Activated CD8-positive, alpha-beta T cell treated with anti-CD3 and anti-CD28 coated beads for 36 hours (primary cell): ENCODE measurements at places on chromosomes 2 and 18. TPM values are rescaled to one million over a fixed set of nuclear protein-coding genes. Genes with fewer than 3 reads are reported as not detected.

NTSR2 gene
- total RNA-seq = not detected

VAMP8 gene
- 84.5 TPM for total RNA-seq

EGR4 gene
- 0.11 TPM for total RNA-seq

DUSP19 gene
- 2.3 TPM for total RNA-seq

KCNS3 gene
- not detected for total RNA-seq

TLX2 gene
- not detected for total RNA-seq

DOCK10 gene
- 198 TPM for total RNA-seq

SLC9A4 gene
- 0.07 TPM for total RNA-seq

GPC1 gene
- total RNA-seq = 0.83 TPM

PTPN4 gene
- total RNA-seq = 34.4 TPM

GRCh38 chr2:157283468-157283867, 26.0 kb downstream of the GALNT5 start:
- H3K4me1 ChIP-seq = no peaks in the 10 kb centered on the region
- no peak overlapping the region for H3K27ac ChIP-seq
- DNase-seq = no peak
- H3K27me3 ChIP-seq = peaks cover 5% of the 10 kb centered on the region
- H3K36me3 ChIP-seq = no peaks in the 10 kb centered on the region

GRCh38 chr2:177118636-177119035, 94.0 kb upstream of the HNRNPA3 start:
- H3K4me1 ChIP-seq = no peaks in the 10 kb centered on the region
- H3K4me3 ChIP-seq = no peak overlapping the region
- H3K27ac ChIP-seq = no peak overlapping the region
- no peaks in the 10 kb centered on the region for H3K36me3 ChIP-seq

DNA sequence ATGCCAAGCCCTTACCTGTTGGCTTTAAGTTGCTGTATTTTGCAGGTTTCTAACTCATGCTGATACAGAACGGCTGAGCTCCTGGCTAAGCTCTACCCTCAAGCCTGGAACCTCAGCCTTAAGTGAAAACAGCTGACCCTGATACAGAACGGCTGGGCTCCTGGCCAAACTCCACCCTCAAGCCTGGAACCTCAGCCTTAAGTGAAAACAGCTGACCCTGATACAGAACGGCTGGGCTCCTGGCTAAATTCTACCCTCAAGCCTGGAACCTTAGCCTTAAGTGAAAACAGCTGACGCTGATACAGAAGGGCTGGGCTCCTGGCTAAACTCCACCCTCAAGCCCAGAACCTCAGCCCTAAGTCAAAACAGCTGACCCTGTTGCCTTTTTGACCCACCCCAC, 17.6 kb upstream of the DNER start:
- no peaks in the 10 kb centered on the region for H3K36me3 ChIP-seq
- no peak for DNase-seq
- H3K4me1 ChIP-seq = no peaks in the 10 kb centered on the region

DNA sequence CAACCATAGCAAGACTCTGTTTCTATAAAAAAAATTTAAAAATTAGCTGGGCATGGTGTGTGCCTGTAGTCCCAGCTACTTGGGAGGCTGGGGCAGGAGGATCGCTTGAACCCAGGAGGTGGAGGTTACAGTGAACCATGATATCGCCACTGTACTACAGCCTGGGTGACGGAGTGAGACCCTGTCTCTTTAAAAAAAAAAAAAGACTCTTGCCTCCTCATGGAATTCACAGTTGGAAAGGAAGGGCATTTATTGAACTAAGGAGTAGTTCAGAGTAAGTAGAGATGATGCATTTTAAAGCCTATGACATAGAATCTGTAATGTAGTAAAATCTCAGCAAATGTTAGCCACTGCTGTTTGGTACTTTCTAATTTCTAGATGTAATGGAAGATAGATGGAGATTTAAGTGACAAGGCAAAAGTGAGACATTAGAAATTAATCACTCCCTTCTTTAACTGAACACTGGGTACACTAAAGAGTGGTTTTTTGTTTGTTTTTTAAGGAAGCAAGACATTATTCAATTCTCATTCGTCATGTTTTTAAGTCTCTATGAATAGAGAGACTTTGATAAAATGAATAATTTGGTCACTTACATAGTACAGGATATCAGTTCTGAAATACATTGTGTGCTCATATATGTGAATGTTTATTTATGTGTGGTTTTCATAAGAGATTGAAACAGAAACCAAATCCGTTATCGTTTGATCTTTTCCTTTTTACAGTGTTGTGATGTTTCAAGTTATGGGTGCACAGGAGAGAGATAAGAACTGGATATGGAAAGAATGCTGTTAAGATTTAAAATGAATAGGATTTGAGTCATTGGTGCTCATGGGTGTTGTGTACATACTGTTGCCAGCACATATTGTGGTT, 186.1 kb upstream of the STON1 start:
- H3K27me3 ChIP-seq = no peaks in the 10 kb centered on the region
- H3K36me3 ChIP-seq = peaks cover 37% of the 10 kb centered on the region
- peak overlapping the region; percentile 59 for H3K4me3 ChIP-seq
- H3K27ac ChIP-seq = peak overlapping the region; percentile 82
- DNase-seq = no peak

- no peaks in the 10 kb centered on the region for H3K4me1 ChIP-seq
- H3K4me3 ChIP-seq = no peak overlapping the region
- no peaks in the 10 kb centered on the region for H3K36me3 ChIP-seq
- no peaks in the 10 kb centered on the region for H3K27me3 ChIP-seq
- no peak for DNase-seq
Measured at GRCh38 chr2:18063826-18064470, 185.5 kb downstream of the KCNS3 start.

DNA sequence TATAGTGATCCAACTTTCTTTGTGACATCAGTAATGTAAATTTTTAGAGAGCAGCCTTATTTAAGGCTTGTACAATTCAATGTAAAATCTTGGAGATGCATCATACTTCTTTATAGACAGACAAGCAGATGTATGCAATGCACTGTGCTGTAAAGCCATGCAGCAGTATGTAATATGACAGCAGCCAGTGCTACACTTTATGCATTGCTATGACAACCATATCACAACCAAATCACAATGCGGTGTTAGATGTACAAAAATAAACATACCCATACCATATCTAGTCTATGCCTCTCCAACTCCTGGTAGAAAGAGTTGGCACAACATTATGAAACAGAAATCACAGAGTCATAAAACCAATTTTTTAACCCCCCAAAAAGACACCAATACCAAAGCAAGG, 110.3 kb upstream of the WDSUB1 start:
- H3K27me3 ChIP-seq = no peaks in the 10 kb centered on the region
- H3K4me3 ChIP-seq = no peak overlapping the region
- no peak for DNase-seq

GRCh38 chr2:143158551-143159485, 29.6 kb downstream of the ARHGAP15 start:
- no peak for DNase-seq
- H3K36me3 ChIP-seq = peaks cover 35% of the 10 kb centered on the region
- peak overlapping the region; percentile 75 for H3K27ac ChIP-seq
- no peaks in the 10 kb centered on the region for H3K27me3 ChIP-seq
- peaks cover 79% of the 10 kb centered on the region for H3K4me1 ChIP-seq
- peak overlapping the region; percentile 5 for H3K4me3 ChIP-seq

- no peaks in the 10 kb centered on the region for H3K36me3 ChIP-seq
- H3K4me3 ChIP-seq = no peak overlapping the region
- no peaks in the 10 kb centered on the region for H3K4me1 ChIP-seq
- H3K27ac ChIP-seq = no peak overlapping the region
- H3K27me3 ChIP-seq = no peaks in the 10 kb centered on the region
- no peak for DNase-seq
Measured at GRCh38 chr2:155846259-155846658, 486.3 kb downstream of the NR4A2 start.
